ENCODE measurements at places on chromosomes 3 and 15.
A peak's percentile ranks its signal among the peaks of the same experiment; 100 is the strongest.

GRCh38 chr3:10392906-10393461, 72.1 kb upstream of the SEC13 start:
- DNase-seq = no peak

GRCh38 chr15:90481023-90481422, 48.7 kb upstream of the CRTC3 start:
- DNase-seq = peak; percentile 33

DNA sequence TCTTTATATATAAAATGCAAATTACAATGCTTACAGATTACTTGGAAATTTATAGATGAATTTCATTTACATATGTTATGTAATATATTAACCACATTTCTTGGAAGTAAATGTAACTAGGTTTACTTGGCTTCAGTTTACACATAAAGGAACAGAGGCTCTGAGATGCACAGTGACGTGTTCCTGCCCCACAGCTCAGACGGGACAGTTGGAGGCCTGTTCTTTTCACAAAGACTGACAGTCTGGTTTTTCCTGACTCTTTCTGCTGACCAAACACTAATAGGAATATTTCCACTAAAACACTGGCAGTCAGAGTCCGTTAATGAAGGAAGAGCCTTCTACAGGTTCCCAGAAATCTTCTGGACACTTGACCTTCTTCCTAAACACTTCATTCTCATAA, 336.1 kb downstream of the MFSD1 start:
- no peak for DNase-seq

DNA sequence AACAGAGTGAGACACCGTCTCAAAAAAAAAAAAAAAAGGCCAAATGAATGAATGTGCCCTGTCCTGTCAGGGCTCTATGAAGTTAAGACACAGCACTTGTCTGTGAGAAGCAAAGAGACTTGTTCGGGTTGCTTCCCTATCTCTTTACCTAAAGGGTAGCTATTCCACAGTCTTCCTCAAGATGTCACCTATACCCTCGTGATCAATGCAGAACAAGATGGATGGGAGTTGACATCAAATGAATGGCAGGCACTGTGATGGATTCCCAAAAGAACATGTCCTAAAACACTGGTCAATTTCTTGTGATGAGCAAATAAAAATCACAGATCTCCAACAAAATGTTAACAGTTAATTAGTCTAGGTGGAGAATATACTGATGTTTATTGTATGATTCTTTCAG, 9.5 kb downstream of the TADA3 start:
- no peak for DNase-seq

DNA sequence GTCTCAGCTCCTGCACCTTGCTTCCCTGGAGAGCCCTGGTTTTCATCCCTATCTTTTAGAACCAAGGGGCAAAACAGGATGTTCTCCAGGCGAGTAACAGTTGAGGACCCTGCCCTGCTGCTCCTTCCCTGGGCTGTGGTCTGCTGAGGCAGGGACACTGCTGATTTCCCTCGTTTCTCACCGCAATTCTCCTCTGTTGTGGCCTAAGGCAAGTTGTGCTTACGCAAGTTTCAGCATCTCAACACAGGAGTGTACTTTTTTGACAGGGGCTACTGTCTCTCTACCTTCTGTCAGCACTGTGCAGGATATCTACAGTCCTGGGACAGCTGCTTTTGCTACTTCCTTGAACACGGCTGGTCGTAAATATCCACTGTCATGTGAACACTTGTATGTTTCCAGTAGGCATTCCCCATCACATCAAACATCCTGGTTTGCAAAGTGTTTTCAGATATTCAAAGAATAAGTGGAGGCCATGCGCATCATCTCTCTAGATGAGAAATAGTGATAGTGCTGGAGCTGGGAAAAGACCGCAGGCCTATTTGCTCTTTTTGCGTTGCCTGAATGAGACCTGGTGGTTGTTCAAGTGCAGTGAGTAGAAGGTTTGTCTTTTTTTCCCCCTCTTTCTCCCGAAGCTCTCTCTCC, 110.1 kb upstream of the PLXNA1 start:
- no peak for DNase-seq

GRCh38 chr15:55658886-55659285, 70.7 kb upstream of the PYGO1 start:
- no peak for DNase-seq
